Stimulated activated CD8-positive, alpha-beta memory T cell treated with anti-CD3 and anti-CD28 coated beads, Interleukin-4, amount 100 ng/mL, for 1 hour (primary cell): ENCODE measurements at places on chromosomes 11 and 22.

- DNase-seq = no peak
Observed at GRCh38 chr11:128412847-128413791, 174.2 kb downstream of the ETS1 start.

- no peak for DNase-seq
Observed at GRCh38 chr22:38782402-38783094, 11.4 kb downstream of the DNAL4 start.

DNA sequence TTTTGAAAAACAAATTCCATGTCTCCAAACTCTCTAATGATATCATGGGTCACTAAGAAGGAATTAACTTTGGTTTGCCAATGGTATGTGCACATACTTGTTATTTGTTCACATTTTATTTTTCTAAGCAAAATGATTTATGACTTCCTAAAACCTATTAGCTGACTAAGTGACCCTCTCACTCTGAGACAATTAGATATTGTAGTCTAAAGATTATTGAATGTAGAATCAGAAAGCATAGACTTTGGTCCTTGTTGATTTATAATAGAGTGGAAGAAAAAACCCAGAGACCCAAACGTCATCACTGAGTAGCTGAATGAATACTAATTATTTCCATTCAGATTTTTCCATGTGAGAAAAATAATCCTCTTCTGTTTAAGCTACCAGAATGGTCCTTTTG lies 243.5 kb upstream of the ANO3 start:
- no peak for DNase-seq

DNA sequence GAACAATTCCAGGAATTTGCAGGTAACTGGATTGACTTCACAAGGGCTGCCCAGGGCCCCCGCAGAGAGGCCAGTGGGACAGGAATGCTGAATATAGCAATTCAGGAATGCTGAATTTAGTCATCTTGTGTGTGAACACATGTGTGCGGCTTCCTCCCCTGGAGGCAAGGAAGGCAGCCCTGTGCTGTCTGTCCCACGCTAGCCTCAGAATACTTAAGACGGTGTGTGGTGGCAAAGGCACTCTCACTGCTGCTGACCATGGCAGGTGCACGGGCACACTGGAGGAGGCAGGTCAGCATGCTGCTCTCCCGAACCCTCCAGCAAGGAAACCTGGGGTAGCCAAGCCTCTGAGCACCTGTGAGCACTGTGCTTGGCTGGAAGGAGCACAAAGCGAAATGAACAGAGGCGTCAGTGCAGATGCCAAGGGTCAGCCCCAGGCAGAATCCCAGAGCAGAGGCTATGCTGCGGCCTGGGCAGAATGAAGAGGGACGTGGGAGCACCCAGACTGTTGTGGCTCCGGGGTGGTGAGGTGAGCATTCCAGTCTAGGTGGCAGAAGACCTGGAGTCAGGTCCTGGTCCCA lies 2.7 kb downstream of the GNAZ start:
- no peak for DNase-seq

DNA sequence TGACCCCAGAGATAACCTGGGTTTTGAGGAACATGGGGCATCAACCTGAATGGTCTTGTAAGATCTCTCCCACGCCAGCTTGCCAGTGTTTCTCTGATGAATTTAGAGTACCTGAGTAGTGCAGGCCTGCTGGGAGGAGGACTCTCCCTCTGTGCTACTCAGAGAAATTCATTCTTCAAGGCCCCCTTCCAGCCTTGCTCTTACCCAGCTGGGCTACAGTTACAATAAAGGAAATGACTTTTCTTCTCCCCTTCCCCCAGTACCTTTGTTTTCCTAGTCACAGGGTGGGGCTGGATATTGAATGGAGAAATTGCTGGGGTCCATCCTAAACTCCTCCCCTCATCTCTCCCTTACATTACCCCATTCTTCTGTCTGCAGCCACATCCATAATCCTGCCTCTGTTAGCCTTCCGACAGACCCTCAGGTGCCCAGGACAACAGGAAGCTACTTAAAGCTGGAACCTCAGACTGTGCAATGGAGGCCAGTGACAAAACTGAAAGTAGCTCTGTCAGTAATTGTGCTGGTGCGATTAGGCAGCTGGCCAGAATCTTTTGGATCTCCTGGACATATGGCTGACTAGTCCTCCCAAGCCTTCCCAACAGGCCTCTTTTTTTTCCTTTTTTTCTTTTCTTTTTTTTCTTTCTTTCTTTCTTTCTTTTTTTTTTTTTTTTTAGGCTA lies 17.4 kb downstream of the LIMK2 start:
- DNase-seq = no peak

- no peak for DNase-seq
Observed at GRCh38 chr11:40125054-40125453, 1334.4 kb downstream of the LRRC4C start.

DNA sequence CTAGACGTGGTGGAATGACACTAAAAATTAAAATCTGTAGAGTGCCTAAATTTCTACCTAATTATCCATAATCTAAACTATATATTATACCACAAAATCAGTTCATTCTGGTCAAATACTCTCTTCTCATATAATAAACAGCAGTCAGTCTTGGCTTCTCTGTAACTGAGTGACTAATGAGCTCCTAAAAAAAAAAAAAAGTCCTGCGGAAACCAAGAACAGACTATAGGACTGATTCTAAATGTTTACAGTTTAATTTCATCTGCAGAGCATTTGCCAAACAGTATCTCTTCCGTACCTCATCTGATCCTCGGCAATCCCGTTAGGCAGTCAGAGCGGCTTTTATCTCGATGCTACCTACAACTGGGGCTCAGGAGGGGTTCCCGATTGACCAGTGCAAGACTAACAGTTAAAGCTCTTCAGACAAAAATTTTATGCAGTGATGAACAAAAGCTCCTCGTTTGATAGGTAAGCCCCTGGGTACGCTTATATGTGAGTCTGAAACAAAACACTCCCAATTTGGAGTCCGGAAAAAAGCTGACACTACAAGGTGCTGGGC lies 686 bp downstream of the KIF18A start:
- no peak for DNase-seq

- no peak for DNase-seq
Observed at GRCh38 chr11:68266121-68266891, 5.5 kb downstream of the C11orf24 start.

- DNase-seq = no peak
Observed at GRCh38 chr11:76008474-76008873, 193.5 kb downstream of the UVRAG start.

- DNase-seq = no peak
Observed at GRCh38 chr11:9604134-9604533, 30.7 kb downstream of the WEE1 start.

GRCh38 chr11:74004046-74004695 lies 4.7 kb downstream of the UCP3 start:
- DNase-seq = no peak

DNA sequence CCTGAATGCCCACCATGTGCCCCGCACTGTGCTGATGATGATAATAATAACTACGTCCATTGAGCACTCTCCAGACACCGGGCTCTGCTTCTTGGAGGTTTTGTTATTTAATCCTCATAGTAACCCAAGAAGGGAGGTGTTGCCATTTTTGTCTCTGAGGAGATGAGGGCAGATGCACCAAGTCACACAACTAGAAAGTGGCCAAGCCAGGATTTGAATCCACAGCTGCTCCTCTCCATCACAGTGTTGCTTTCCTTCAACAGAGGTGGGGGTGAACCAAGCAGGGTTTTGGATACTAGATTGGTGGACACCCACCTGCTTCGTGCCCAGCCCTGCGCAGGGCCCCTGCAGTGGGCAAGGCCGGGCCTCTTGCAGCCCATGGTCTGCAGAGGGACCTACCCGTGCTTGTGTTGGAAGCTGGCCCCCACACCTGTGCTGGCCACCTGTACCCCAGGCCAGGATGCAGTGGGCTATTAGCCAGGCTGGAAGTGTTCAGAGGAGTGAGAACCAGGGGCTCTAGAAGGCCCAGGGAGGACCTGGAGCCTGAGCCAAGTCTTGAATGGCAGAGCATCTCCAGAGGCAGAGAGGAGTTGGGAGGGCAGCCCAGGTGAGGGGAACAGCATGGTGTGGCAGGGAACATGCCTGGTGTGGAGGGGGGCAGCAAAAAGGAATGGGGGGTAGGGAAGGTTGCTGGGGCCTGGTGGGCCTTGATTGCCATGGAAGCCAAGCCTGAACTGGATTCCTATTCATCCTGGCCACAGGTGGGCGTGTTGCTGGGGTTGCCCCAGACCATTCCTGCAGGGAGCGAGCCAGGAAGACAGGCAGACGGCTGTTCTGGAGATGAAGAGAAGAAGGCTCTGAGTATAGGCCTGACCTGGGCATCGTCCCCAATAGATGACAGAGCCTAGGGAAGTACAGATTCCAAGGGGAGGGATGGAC lies 2.7 kb upstream of the DPP3 start:
- no peak for DNase-seq

DNA sequence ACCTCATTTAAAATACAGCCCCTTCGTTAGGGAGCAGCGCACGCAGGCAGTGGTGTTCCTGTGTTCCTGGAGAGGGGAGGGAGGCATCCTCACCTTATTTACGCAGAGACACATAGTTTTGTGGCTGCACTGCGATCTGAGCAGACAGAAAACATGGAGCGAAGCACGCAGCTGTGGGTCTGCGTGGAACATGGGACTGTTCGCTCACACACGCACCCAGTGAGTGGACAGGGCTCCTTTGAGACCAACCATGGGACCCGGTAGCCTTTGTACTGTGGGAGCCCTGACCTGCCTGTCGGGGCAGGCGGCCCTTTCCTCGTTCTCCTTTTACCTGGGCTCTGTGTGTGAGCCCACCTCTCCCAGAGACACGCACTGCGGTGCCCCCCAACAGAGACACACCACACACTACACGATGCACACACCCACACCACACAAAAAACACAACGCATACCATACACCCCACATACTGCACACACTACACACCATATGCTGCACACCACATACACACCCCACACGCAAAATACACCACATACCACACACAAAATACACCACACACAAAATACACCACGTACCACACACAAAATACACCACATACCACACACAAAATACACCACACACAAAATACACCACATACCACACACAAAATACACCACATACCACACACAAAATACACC lies 1245.7 kb downstream of the BRD1 start:
- no peak for DNase-seq

GRCh38 chr11:103370076-103370475 lies 260.9 kb downstream of the DYNC2H1 start:
- DNase-seq = no peak

DNA sequence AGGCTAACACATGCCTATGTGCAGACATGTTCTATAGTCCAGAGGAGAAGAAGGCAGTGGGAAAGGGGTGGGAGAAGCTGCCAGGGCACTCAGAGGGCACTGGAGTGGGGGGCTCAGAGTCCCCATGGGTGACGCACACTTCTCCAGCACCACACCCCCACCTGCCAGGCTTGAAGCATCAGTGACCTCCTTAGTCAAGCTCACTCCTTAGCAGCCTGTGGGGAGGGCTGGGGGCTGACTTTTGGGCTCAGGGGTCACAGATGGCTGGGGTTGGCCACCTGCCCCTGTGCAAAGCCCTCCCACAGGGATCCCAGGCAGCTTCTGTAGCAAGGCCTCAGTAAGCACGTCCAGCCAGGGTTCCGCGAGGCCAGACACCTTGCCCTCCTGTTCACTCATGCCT lies 18.8 kb downstream of the TRIM29 start:
- DNase-seq = no peak

DNA sequence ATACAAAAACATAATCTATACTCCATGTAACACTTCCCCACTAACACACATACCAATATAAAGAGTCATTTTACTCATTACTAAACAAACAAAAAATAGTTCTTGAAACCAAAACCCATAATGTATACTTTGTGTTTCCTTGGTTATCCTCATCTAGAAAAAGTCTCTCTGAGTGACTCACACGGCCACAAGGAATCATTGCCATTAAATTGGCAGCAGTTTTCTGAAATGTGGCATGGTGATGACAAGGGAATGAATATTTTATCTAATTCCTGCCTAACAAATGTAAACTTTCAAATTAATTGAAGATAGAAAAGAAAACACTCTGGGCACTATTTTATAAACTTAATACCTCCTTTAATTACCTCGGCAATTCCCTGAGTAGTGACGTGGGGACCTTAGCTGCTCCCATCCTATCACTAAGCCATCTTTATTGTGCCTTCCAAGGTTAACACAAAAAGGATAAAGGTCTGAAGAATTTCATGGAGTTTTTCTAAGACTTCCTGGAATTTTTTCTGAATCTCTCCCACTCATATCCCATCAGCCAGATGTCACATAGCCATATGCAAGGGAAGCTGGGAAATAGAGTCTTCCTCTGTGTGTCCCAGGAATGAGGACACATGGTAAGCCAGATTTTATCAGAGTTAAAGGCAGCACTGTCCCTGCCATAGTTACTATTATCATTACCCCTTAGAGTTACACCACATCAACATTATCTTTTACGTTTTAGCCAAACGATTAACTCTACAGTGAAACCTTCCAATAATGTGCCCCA lies 857.2 kb upstream of the TENM4 start:
- no peak for DNase-seq

GRCh38 chr11:93132836-93133235 lies 65.0 kb downstream of the SLC36A4 start:
- no peak for DNase-seq

- peak; percentile 49 for DNase-seq
Observed at GRCh38 chr11:35082321-35083180, 56.4 kb upstream of the CD44 start.

- DNase-seq = no peak
Observed at GRCh38 chr22:20615021-20615420, 107.6 kb downstream of the MED15 start.
